Naive thymus-derived CD8-positive, alpha-beta T cell (primary cell): ENCODE measurements at places on chromosomes 16 and 17. TPM values are rescaled to one million over a fixed set of nuclear protein-coding genes. Genes with fewer than 3 reads are reported as not detected.

DNA sequence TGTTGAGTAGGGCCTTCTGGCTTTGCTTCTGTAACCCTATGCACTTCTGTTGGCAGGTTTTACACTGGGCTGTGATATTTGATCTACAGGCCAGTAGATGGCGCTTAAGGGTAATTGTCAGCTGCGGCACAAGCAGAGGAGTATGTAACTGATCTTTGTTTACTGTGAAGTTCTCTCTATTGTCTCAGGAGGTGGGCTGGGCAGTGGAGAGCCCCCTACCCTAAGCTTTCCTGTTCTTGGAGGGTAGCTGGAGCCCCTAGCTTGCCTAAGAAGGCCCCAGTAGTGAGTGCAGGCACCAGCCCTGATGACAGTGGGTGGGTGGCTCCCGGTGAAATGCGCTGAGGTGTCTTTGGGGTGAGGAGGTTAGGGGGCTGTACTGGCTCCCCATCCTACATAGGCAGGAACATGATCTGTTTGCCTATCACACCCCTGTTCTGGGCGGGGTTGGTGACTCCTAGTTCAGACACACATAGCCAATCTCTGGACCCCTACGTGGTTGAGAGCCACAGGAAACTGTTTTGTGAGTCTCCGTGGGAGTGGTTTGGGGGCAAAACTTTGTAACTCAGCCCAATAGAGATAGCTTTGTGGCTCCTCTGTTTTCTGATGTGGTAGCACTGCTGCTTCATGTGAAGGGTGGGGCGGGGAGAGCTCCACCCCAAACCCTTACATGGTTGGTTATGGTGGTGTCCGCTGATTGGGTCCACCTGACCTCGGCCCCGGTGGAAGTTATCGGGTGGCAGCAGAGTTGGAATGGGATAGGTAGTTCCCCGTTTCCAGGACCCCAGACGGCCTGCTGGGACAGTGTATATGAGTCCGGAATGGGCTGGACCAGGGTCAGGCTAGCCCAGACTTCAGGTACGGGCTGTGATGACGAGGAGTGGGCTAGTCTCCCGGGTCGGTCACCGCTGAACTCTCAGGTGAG lies 60.4 kb downstream of the SLFN11 start:
- DNase-seq: peak; percentile 96

DNA sequence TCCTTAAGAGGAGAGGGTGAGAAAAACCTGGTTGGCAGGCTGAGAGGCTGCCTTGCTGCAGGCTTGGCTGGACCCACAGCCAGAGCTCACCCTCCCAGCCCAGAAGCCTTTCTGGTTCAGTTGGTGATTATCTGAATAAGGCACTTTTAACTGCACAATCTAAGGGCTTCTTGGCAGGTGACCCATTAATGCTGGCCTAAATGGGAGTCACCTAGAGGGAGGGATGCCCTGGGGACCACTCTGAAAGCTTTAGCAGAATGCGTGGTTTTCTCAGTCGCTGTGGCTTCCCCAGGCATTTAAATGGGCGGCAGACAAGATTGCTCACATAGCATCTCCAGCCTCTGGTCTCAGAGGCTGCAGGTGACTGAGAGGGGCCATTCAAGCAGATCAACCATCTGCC lies 33.2 kb upstream of the SHISA9 start:
- DNase-seq: no peak

DNA sequence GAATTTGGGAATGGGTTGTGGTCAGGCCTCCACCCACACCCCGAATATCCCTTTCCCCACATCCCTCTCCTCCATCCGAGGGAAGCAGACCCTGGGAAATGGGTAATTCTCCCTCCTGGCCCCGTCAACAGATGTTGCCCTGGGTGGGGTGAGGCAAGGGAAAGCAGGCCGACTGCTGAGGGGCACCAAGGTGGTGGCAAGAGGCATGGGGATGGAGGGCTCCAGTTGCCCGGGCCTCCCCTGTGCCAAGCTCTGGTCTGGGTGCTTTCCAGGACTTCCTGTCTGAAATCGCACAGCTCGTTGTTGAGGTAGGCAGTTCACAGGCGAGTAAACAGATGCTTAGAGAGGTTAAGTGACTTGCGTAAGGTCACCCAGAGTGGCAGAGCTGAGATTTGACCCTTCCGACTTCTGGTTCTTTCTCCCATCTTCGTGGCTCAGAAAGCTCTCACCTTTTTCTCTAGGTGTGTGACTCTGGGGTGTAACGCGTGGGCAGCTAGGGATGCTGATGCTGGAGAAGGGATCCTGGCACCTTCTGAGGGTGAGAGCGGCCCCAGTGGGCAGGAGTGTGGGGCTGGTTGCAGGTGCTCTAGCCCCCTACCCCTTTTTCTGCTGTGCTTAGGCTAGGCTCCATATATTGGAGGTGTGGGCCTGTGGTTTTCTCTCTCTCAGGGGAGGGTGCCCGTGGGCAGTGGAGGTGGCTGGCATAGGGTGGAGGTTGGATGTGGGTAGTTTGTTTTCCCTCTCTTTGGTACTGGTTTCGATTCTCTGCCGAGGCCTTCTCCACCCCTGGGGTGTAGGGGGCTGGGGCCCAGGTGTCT lies 17.2 kb downstream of the RARA start:
- DNase-seq: peak; percentile 63

DNA sequence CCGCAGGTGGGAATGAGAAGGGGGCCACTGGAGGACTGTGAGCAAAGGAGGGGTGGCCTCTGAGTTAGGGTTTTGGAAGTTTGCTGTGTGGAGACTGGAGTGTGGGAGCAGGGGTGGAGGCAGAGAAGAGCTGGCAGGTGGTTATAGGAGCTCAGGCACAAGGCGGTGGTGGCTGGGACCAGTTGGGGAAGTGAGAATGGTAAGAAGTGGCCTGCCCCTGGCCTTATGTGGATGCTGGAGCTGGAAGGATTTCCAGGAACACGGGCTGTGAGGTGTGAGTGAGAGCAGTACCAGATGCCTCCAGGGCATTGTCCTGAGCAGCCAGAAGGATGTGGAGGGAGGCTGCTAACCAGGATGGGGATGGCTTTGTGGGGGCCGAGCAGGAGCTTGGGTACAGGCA lies 277.2 kb downstream of the SNX29 start:
- no peak for DNase-seq

GRCh38 chr17:27379888-27380533 lies 76.2 kb upstream of the KSR1 start:
- DNase-seq: no peak

- DNase-seq: no peak
Measured at GRCh38 chr16:58219432-58219831, 21.5 kb upstream of the CSNK2A2 start.

Gene OMG
- not detected for polyA plus RNA-seq

Gene MYH8
- not detected for polyA plus RNA-seq

Gene CRHR1
- polyA plus RNA-seq: not detected

DNA sequence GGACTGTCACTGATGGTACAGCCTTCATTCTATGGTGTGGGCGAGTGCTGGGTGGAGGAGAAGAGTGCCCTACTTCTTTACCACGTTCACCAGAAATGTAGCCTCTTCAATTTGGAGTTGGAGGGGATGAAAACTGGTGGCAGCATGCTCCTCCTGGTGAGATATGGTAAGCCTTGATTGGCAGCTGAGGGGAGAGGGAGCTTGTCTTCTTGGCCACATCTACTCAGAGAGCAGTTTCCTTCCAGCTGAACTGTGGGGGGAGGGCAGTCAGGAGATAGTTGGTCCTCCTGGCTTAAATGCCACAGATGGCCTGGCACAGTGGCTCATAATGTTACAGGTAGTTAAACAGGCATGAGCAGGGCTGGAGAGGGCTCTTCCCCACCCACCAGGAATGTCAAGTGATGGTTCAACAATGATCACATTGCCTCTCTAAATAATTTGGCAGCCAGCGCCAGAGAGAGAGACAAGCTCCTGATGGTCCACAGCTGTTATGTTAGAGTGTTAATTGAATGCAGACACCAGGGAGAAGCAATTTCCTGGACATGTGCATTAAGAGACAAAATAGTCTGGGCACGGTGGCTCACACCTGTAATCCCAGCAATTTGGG lies 9.0 kb upstream of the MAPK3 start:
- DNase-seq: no peak

DNA sequence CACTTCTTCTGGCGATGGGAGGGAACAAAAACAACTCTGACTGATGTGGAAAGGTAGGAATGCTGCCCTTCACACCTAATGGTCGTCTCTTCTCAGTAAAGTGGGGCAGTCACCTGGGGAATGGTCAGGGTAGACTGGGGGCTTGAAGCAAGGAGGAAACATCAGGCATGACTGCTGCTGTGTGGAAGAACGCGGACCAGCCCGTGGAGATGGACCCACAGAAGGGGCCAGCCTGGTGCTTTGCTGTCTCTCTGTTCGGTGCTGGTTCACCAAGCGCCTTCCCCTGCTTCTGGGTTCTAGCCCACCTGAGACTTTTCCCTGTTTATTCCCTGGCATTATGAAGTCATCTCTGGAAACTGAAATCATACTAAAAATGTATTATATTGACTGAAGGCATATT lies 96.2 kb upstream of the DNAH17 start:
- DNase-seq: no peak

- DNase-seq: no peak
Measured at GRCh38 chr17:3529817-3530741, 27.5 kb downstream of the TRPV3 start.

DNA sequence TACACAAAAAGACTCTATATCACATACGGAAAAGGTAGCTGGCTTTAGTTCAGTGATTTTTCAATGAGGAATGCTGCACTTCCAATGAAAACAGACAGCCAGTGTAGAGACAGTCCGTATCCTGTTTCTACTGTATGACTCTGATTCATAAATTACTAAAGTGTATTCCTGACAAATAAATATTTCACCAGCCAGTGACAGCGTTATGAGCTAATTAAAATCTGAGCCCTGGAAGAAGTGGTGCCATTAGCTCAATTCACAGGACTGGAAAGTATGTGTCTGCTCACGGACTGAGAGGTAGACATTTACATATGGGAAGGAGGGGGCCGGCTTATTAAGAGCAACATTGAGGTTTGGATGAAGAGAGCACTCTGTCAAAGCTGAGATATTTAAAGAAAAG lies 207.9 kb upstream of the RBFOX1 start:
- DNase-seq: no peak

DNA sequence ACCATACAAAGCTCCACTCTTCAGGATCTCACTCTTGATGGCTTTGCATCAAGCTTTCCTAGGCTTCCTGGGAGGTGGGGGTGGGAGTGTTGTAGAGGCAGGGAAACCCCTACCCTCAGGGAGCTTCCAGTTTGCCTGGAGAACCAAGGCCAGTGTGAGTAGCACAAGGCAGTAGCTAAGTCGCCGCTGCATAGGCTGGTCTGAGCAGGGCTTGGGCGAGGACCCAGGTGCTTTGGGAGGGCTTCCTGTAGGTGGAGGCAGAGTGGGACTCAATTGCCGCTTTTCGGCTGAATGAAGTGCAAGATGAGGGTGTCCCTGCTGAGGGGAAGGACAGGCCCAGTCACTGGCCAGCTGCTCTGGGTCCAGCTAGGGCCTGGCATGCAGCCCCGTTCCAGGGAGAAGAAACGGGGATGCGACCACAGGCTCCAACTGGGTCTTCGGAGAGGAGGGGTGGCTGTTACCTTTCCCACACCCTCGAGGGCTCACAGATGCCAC lies 3.9 kb downstream of the CD79B start:
- DNase-seq: no peak

- no peak for DNase-seq
Measured at GRCh38 chr16:73997971-73998370, 298.6 kb upstream of the PSMD7 start.

GRCh38 chr17:50627782-50628601 lies 6.7 kb upstream of the ABCC3 start:
- no peak for DNase-seq

DNA sequence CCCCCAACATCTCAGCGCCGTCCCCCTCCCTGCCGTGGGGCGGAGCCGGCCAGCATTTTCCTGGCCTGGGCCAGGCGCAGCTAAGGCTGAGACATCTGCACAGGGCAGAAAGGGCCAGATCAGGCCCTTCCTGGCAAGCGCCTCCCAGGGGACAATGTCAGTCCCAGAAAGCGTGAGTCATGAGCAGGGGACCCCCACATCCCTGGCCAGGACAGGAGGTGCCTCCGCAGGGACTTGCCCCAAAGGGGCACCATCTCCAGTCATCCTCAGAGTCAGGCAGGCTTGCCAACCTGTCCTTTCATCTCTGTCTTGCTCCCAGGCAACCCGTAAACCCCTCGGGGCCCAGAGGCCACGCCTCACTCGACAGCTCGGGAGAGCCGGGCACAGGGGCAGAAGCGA lies 43.2 kb downstream of the SOCS1 start:
- no peak for DNase-seq

Gene ZG16
- polyA plus RNA-seq: not detected

GRCh38 chr17:69944406-69944805 lies 130.6 kb upstream of the KCNJ16 start:
- no peak for DNase-seq

- no peak for DNase-seq
Measured at GRCh38 chr17:34556931-34557330, 22.5 kb upstream of the TMEM132E start.

GRCh38 chr17:55705847-55706246 lies 16.8 kb downstream of the TMEM100 start:
- DNase-seq: no peak

Gene CCL7
- not detected for polyA plus RNA-seq

Gene EFNB3
- not detected for polyA plus RNA-seq

DNA sequence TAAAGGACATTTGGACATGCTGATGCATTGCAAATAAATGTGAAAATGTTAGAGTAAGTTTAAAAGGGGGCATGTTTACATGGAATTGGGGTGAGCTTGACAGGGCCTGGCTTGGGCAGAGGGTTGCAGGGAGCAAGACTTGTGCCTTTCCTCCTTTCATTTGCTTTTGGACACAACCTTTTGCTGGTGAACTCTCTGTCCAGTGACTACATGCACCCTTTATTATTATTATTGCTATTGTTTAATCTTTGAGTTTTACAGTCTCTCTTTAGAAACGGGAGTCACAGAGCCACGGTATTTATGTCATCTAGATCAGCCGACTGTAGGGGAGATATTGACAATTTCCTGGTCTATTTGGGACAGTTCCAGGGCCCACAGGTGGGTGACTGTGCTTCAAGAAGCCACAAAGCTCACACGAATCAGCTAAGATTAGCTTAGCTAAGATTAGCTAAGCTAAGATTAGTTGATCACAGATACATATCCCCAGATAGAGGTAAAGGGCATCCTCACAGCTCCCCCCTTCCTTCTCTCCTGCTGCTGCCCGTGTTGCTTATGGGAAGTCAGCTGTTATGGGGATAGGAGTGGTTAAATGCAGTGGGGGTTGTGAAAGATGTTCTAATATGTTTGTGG lies 28.9 kb upstream of the ETV4 start:
- DNase-seq: no peak

- no peak for DNase-seq
Measured at GRCh38 chr16:27425961-27426360, 24.0 kb downstream of the IL21R start.
